ENCODE measurements at places on chromosomes 2 and 18.

GRCh38 chr18:55265984-55266383 lies 306.7 kb upstream of the CCDC68 start:
- H3K4me3 ChIP-seq = no peak overlapping the region
- no peak overlapping the region for H3K27ac ChIP-seq
- peaks cover 72% of the 10 kb centered on the region for H3K36me3 ChIP-seq

DNA sequence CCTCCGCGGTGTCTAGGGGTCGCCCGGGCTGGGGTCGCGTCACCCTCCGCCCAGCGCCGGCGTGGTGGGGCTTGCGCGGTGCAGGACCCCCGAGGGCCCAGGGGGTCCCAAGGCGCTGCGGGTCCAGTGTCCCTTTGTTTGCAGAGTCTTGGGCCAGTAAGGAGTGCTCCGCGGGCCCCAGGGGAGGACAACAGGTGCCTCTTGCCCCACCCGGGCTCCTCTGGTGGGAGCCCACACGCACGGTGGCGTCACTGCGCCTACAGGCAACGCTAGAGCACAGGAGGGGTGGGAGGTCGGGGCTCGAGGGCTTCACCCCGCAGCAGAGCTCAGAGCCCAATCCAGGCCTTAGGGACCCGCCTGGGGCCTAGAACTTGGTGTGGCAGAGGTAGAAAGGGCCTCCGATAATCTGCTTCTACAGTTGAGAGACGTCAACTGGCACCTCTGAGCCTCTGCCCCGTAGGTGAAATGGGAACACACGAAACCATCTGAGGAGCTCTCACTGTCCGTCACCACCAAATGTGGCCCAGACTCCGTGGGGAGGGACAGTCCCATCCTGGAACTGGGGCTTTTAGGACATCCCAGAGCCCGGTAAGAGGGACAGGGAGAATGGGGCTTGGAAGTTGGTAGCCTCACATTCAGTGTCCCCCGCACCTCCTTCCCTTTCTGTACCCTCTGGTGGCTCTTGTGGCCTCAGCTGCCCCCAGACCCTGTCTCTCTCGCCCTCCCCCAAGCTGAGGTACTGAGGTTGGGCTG lies 1.4 kb downstream of the ARID5A start:
- H3K4me1 ChIP-seq = peaks cover 48% of the 10 kb centered on the region
- no peaks in the 10 kb centered on the region for H3K36me3 ChIP-seq
- peak overlapping the region; percentile 89 for H3K4me3 ChIP-seq
- H3K27me3 ChIP-seq = peaks cover 24% of the 10 kb centered on the region
- no peak overlapping the region for H3K27ac ChIP-seq
- no peak for DNase-seq

- no peak overlapping the region for H3K4me3 ChIP-seq
- peaks cover 5% of the 10 kb centered on the region for H3K36me3 ChIP-seq
- H3K27ac ChIP-seq = no peak overlapping the region
Measured at GRCh38 chr2:221818616-221819320, 246.7 kb upstream of the EPHA4 start.

DNA sequence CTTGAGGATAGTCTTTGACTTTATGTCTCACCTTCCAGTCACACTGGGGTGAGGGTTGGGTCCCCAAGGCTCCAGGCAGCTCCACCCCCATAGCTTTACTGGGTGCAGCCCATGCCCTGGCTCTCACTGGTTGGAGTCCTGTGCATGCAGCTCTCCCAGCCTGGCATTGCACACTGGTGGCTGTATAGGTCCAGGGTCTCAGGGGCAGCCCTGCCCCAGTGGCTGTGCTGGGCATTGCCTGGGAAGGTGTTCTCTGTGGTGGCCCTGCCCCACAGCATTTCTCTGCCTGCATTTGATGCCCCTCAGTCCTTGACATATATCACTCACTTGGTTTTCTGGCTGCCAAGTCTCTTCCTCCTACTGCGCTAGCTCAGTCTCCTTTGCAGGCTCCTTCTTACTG lies 21.2 kb downstream of the MPHOSPH10 start:
- H3K4me3 ChIP-seq = no peak overlapping the region
- no peak overlapping the region for H3K27ac ChIP-seq
- H3K4me1 ChIP-seq = no peaks in the 10 kb centered on the region
- DNase-seq = no peak
- peaks cover 12% of the 10 kb centered on the region for H3K27me3 ChIP-seq

GRCh38 chr2:197085665-197086064 lies 159.2 kb upstream of the PGAP1 start:
- no peaks in the 10 kb centered on the region for H3K27me3 ChIP-seq
- H3K4me3 ChIP-seq = no peak overlapping the region
- H3K27ac ChIP-seq = no peak overlapping the region
- H3K4me1 ChIP-seq = peaks cover 33% of the 10 kb centered on the region
- no peak for DNase-seq

DNA sequence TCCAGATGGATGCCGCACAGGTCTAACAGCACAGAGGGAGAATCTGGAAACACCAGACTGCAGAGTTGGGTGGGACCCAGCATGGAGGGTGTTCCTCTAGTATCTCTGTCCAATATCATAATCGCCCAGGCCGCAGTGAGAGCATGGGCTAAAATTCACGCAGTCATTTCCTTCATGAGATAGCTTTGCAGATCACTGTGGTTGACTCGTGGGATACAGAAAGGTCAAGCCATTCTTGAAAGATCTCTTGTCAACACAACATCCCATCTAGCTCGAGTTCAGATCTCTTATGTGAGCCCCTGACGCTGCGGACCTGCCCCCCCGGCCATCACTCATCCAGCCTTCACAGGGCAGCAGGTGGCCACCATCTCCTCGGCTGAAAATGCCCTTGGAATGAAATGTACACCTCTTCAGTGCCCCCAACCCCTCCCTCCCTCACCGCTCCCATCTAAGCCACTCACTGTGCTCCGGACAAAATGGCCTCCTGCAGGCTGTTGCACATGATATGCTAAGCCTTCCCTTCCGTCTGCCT lies 45.9 kb downstream of the FOSL2 start:
- DNase-seq = no peak
- peaks cover 37% of the 10 kb centered on the region for H3K4me1 ChIP-seq
- no peak overlapping the region for H3K4me3 ChIP-seq

GRCh38 chr18:37381554-37381953 lies 184.0 kb downstream of the CELF4 start:
- peaks cover 32% of the 10 kb centered on the region for H3K27me3 ChIP-seq
- no peak overlapping the region for H3K4me3 ChIP-seq
- no peak for DNase-seq
- H3K4me1 ChIP-seq = peaks cover 13% of the 10 kb centered on the region

Data from nephron progenitor cell (in vitro differentiated cells).